ENCODE measurements at places on chromosomes 2 and 18. TPM values are rescaled to one million over a fixed set of nuclear protein-coding genes. Genes with fewer than 3 reads are reported as not detected.

Gene SULT1C4
- 91.4 TPM for polyA plus RNA-seq

Gene CD207
- not detected for polyA plus RNA-seq

Gene LIMS3
- 3.3 TPM for polyA plus RNA-seq

Gene SLC9A2
- 0.14 TPM for polyA plus RNA-seq

Gene SLC25A12
- 28.7 TPM for polyA plus RNA-seq

Gene RBM44
- 1.6 TPM for polyA plus RNA-seq

Gene CSRNP3
- polyA plus RNA-seq = 8.3 TPM

Gene CD8B2
- 0.28 TPM for polyA plus RNA-seq

Gene IL1R1
- 104 TPM for polyA plus RNA-seq

Gene CNOT9
- 54.2 TPM for polyA plus RNA-seq

Gene STPG4
- 0.17 TPM for polyA plus RNA-seq

Gene NGEF
- polyA plus RNA-seq = 1.3 TPM

Gene CHST9
- polyA plus RNA-seq = 3.5 TPM

Gene EFHD1
- polyA plus RNA-seq = 13.6 TPM

Gene APLF
- 3.3 TPM for polyA plus RNA-seq

Gene TMEM198
- 2.5 TPM for polyA plus RNA-seq

Gene KDSR
- 41.1 TPM for polyA plus RNA-seq

Data from left lung (tissue), 14 donors.